Fibroblast of pulmonary artery (primary cell): ENCODE measurements at places on chromosomes 3 and 15.

DNA sequence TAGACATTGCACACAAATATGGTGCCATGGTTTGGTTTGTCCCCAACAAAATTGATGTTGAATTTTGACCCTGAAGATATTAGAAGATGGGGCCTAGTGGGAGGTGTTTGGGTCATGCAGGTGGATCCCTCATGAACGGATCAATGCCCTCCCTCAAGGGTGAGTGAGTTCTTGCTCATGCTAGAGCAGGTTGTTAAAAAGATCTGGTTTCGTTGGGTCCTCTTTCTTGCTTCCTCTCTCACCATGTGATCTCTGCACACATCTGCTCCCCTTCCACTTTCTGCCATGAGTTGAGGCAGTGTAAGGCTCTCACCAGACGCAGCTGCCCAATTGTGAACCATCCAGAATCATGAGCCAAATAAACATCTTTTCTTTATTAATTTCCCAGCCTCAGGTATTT lies 87.8 kb upstream of the MDFIC2 start:
- no peak for DNase-seq

DNA sequence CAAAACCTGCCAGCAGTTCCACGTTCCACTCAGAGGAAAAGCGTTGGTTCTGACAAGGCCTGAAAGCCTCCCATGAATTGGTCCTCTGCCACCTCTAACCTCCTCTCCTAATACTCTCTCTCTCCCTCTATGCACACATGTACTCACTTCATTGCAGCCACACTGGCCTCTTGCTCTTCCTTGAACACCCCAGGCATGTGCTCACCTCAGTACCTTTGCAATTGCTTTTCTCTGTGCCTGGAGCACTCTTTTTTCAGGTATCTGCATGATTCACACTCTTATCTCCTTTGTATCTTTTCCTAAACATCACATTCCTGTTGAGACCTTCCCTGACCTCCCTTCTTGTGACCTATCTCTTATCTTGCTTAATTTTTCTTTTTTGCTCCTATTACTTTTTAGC lies 178.2 kb upstream of the FEZF2 start:
- no peak for DNase-seq

DNA sequence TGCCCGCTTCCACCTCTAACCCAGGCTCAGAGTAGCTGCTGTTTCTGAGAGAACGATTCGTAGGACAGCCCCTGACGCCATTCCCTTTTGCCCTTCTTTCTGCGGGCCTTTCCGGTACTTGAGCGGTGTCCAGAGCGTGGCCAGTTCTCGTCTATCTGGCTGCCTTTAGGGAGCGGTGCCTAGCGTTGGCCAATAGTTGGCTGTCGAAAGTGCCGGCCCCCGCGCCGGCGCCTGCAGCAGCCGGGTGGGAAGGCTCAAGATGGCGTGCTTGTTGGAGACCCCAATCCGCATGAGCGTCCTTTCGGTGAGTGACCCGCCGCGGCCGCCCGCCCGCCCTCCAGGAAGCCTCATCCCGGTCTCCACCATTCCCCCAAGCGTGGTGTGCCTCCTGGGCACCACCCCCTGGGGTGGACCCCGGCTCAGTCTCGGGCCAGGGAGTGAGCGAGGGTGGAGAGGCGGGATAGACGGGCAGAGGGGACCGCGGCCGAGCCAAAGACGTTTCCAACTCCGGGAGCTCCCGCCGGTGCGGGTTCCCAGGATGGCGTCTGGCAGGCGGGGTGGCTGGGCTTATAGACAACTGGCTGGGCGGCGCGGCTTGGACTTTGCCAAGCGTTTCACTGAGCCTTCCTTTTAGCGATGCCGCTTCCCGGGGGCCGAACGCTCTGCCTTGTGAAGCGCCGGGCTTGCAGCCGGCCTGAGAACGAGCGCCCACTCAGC lies at the start of gene ARMC8:
Gene ARMC8, plus strand, starts transcription at position 6 of the 717 bp plus-strand sequence. Its CDS starts 254 bp downstream, at position 260.
- DNase-seq = peak; percentile 63

- no peak for DNase-seq
Measured at GRCh38 chr3:30996467-30996866, 102.0 kb upstream of the GADL1 start.

DNA sequence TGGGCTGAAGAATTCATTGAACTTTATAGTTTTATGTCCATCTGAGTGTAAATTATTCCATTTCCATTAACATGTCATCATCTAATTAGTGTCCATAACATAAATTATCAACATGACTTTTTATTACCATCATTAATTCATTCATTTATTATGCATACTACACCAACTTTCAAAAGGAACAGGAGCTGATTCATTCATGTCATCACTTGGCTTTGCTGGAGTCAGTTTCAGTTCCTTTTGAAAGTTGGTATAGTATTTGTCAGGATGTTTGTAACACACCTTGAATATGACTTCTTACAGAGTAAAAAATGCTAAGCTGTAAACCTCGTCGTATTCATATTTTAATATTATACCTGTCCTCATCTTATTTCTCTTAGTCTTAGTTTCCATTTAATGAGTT lies 298.0 kb upstream of the RBMS3 start:
- DNase-seq = no peak

DNA sequence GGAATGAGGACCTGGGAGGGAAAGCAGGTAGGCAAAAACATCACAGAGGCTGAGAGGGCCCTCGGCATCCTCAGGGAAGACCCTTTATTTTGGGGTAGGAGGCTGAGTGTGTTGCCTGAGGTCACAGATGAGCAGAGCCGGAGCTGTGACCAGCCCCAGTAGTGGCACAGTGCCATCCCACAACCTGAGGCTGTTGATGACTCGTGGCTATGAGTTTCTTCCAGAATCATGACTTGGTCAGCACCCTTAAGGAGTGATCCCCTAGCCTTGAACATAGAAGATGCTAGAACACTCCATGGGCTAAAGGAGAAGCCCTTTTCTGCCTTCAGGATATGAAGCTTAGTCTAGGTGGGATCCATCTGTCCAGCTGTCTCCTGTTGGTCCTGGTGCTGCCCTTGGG lies 19.5 kb upstream of the CXCR6 start:
- peak; percentile 16 for DNase-seq

- DNase-seq = no peak
Measured at GRCh38 chr3:171881251-171881650, 38.1 kb downstream of the TMEM212 start.

DNA sequence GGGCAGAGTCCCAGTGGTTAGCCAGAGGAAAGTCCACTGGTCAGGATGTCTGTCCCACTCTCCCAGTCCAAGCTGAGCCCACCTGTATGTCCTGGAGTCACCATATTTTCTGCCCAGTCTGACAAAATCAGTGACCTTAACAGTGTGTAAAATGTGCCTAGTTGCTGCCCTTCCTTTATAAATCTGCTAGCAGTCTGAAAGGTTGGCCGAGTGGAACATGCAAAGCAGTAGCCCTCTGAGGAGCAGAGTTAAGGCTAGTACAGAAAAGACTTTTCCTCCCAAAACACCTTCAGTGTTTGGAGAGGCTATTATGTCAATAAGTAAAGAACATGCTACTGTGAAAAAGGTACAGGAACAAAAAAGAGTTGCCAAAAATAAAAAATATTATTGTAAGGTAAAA lies 15.3 kb downstream of the TTC21A start:
- no peak for DNase-seq

DNA sequence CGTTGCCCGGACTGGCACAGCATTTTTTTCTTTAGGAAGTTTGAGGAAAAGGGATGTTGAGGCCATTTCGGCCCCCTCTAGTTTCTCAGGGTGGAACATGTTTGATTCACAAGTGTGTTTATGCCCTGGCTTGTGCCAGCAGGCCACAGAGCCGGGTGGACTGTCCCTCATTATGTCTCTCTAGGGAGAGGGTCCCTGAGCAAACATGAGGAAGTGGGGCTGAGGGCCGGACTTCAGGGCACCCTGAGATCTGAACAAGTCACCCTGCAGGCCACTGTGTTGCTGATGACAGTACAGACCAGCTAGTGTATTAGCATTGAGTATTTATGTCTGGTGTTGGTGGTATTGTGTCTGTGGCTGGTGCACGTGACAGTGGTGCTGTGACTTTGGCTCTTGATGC lies 34.9 kb downstream of the RNU5B-1 start:
- no peak for DNase-seq

DNA sequence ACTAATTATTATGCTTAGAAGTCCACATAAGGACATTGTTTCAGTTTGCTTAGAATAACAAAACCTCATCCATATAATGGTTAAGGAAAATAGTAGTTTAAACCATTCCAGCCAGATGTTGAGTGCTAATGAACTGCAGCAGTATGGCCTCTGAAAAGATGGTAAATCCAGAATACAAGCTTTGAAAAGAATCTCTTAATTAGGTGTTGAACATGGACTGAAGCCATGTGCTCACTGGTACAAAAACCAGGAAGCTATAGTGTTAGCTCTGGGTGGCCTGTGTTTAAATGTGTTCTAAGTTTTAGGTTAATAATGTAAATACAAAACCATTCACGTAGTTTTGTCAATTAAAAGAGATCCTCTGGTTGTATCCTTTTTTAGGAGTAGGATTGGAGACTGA lies 78.2 kb downstream of the GALK2 start:
- DNase-seq = no peak

DNA sequence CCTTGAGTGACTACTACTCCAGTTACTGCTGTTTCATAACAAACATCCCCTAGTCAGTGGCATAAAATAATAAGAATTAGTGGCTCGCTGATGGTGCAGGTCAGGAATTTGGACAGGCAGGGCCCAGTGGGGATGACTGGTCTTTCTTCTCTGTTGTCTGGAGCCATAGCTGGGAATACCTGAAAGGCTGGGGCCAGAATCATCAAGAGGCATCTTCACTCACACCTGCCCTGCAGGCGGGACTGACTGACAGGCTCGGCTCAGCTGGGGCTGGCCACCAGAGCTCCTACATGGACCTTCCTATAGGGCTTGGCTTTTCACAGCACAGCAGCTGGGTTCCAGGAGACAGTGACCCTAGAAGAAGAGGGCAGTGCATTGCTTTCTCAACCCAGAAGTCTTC lies 148.8 kb upstream of the ATP10A start:
- no peak for DNase-seq

GRCh38 chr15:75696854-75697259 lies 15.8 kb downstream of the CSPG4 start:
- DNase-seq = no peak

- no peak for DNase-seq
Measured at GRCh38 chr3:46915297-46915822, 37.8 kb downstream of the PTH1R start.

DNA sequence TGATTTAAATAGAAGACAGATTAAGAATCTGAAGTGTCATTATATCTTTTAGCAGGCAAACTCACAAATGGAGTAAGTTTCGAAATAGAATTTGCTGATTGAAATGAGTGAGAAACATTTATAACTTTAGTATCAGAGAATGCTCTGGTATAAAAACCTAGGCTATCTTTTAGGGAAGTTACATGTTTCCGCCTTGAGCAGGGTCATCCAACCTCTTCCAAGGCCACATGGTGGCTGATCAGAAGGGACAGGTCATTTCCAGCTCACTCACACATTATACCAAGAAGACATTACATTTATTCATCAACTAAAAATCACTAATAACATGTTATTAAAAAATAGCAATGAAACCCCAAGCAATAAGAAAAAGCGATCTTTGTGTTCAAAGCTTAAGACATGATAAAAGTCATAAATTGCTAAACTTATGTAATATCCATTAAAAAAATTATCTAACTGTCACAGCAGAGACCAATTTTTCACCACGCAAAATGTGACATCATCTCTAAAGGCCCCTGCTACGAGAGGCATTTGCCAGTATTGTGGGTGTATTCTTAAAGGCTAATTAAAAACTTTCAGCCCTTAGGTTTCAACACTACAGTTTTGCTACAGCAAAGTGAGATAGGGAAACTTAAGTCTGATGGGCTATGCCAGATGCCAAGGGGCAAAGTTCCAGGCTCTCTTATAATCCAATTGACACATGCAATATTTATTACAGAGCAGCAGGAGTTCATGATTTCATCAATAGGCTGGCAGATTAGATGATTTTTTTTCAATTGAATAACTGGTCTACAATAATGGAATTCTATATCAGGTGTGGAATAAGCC lies 240.4 kb upstream of the TBL1XR1 start:
- no peak for DNase-seq

- peak; percentile 4 for DNase-seq
Measured at GRCh38 chr3:148173851-148174250, 523.9 kb upstream of the AGTR1 start.

- DNase-seq = no peak
Measured at GRCh38 chr15:35062738-35063099, 22.4 kb downstream of the NANOGP8 start.

GRCh38 chr15:51621155-51621765 lies 1.3 kb downstream of the DMXL2 start:
- DNase-seq = no peak

DNA sequence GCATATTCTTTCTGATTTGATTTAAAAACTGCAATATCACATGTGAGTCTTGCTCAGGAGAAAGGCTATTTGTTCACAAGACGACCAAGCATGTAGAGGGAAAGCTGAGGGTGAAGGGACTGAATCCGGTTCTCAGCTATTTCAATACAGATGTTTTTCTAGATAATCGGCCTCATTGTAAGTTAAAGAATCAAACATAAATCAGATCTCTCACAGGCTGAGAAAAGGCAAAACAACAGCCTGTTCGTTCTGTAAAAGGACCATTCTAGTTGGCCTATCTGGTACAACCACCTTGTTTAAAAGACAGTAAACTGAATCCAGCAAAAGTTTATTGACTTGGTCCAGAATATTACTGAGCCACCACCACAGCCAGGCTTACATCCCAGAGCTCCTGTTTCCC lies 1045.7 kb upstream of the CFAP20DC start:
- DNase-seq = no peak

DNA sequence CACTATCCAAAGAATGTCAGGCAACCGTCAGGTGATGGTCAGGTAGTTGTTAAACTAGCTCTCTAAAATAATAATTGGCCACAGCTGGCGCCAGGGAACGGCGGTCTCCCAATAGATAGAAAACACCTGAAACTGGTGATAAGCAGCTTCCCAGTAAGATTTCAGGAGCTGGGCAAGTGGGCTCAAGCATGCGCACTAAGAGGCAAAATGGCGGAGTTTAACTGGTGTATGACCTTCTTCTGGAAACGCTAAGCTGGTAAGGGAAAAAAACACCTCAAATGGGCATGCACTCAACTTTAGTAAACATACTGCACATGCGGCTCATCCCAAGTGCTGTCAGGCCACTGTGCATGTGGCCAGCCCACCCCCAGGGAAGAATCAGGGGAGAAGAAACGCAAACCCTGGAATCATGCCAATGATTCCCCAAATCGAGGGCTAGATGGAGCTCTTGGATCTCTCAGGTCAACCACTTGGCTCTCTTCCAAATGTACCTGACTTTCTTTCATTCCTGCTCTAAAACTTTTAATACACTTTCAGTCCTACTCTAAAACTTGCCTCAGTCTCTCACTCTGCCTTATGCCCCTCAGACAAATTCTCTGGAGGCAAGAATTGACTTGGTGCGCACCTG lies 195.0 kb downstream of the ZNF621 start:
- DNase-seq = peak; percentile 22
